NCI-H524 (cell line): ENCODE measurements at places on chromosomes 2 and 18.

GRCh38 chr2:24385366-24385765, 25.0 kb upstream of the ITSN2 start:
- no peak for DNase-seq

- no peak for DNase-seq
Observed at GRCh38 chr2:17303521-17303920, 214.7 kb downstream of the RAD51AP2 start.

DNA sequence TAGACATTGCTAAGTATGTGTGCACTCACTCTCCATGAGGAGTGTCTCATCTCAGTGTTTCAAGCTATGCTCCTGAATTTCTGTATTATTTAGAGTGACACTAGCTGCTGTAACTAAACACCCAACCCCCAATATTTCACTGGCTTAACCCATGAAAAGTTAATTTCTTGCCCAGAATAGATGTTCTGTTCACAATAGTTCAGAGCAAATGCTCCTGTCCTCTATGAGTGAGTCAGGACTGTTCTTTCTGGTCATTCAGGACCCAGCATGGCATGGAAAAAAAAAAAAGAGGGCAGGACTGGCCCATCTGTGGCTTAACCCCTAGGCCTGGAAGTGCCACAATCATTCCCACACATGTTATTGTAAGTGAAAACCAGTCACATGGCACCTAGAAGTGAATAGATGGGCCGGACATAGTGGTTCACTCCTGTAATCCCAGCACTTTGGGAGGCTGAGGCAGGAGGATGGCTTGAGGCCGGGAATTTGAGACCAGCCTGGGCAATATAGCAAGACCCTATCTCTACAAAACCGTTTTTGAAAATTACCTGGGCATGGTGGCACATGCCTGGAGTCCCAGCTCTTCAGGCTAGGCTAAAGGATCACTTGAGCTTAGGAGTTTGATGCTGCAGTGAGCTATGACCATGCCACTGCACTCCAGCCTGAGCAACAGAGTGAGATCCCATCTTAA, 663.6 kb downstream of the IRS1 start:
- no peak for DNase-seq

GRCh38 chr2:11746807-11747459, 501 bp downstream of the LPIN1 start:
- DNase-seq, result peak; percentile 62

DNA sequence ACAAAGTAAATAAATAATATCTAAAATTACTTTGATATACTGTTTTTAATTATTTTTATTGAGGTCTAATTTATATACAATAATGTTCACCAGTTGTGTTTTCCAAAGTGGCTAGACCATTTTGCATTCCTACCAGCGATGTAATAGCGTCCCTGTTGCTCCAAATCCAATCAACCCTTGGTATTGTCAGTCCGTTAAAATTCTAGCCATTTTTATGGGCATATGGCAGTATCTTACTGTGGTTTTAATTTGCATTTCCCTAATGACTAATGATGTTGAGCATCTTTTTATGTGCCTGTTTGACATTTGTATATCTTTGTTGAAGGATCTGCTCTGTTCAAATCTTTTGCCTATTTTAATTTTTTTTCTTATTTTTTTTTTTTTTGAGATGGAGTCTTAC, 185.0 kb downstream of the PRPF40A start:
- DNase-seq, result no peak

DNA sequence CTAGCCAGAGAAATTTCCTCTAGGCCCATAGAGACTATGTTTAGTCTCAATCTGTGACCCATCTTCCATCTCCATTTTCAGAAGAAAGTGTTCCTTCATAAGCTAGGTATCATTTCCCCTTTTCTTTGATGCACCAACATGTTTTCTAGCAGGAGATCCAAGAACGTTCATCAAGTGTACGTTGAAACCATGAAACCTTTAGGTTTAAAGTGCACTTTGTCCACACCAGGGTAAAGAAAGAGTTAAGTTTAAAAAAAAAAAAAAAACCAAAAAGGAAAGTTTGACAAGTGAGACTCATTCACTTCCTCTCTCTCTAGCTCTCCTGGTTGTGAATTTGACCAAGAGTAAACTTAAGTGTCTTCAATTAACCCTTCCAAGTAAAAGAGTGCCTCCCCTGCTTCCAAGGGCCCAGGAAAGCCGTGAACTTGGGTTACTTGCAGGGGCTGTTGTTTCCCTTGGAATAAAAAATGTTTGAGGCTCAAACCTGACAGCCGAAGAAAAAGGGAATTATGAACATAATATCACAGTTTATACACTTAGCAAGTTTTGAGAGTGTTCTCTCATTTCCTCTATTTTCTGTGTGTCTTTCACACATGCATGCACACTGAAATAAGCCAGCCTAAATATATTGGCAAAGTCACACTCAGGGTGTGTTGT, 56.7 kb downstream of the LBH start:
- DNase-seq, result no peak

- no peak for DNase-seq
Observed at GRCh38 chr2:17287183-17287582, 231.1 kb downstream of the RAD51AP2 start.

GRCh38 chr2:212732860-212733259, 194.3 kb upstream of the ERBB4 start:
- no peak for DNase-seq

DNA sequence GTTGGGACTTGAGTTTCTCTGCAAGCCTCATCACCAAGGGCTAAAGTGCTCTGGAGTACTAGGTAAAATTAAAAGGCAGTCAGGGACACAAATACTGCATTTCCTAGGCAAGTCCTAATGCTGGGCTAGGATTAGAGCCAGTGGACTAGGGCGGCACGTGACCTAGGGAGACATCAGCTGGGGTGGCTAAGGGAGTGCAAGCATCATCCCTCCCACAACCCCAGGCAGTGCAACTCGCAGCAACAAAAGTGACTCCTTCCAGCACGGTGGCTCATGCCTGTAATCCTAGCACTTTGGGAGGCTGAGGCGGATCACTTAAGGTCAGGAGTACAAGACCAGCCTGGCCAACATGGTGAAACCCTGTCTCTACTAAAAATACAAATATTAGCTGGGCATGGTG, 30.7 kb upstream of the UPP2 start:
- DNase-seq, result no peak

DNA sequence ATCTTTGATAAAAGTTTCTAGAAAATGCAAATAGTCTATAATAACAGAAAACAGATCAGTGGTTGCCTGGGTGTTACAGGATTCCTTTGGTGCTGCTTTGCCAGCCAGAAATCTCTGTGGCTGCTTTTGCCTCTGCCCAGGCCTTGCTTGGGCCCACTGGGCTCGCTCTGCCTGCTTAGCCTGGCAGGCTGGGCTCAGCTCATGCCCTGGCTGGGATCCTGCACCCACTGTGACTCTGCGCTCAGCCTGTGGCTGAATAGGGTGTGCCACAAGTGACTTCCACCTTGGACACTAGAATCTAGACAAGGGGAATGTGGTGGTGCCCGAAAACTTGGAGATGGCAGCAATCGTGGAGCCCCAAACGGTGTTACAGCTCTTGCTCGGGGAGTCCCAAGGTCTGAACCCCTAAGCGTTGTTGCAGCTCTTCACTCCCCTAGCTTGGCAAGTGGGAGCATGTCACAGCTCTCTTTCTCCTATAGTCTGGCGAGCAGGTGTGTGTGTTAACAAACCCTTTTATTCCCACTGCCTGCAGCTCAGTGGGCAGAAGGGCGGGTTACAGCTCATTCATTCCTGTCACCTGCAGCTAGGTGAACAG, 50.9 kb downstream of the FBXO48 start:
- no peak for DNase-seq

DNA sequence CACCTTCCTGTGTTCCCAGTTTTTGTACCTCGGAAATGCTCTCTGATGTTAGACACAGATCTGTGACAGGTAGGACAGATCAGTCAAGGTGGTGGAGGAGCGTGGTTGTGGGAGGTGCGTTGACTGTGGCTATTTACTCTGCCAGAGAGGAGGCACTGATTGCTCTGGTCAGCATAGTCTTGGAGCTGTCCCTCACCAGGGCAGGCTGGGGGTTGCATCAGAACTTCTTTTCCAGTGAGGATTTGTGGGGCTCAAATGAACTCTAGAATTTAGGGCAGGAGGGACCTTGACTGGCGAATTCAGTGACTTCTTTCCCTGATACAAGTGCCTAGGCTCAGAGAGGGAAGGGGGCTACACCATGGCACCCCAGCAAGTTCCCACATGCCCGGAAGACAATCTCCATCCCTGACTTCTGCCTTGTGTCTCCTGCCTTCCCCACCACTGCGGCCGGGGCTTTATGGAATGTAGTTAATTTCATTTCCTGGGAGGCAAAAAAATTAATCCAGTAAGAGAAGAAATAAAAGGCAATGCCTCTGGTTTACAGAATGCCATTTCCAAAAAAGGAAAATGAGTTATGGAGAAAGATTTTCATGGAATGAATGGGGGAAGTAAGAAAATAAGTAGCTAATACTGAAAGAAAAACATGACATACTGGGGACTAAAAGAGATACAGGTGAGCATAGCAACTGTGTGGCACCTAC, 26.1 kb downstream of the NIFK start:
- DNase-seq, result no peak

DNA sequence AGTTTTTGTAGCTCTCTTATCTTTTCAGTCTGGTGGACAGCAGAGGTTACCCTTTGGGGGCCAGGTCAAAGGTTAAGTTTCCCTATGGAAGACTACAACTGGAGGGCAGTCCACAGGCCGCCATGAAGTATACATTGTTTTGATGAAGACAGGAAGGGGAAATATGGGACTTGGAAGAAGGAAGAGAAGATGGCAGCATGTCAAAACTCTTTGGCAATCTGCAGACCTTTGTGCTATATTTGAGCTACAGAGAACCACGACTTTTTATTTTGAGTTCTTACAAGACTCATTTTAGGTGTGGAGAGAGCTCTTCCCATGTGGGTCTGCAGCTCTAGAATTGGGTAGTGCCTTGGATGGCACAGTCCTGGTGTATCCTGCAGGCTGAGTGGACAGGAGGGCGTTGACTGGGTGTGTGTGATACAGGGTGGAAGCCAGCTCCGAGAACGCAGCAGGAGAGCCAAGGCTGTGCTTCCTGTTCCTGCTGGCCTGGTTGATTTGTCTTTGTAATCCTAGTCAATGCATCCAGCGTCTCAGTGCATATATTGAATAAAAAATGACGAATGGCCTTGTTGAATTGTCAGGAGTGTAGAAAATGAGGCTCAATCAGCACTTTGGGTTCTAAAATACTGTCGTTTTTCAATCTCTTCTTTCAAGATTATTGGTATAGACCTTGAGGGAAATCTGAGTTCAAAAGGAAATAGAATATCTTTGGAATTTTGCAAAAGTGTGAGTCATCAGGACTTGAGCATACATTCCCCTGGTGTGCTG, 11.5 kb downstream of the ITGA6 start:
- no peak for DNase-seq

DNA sequence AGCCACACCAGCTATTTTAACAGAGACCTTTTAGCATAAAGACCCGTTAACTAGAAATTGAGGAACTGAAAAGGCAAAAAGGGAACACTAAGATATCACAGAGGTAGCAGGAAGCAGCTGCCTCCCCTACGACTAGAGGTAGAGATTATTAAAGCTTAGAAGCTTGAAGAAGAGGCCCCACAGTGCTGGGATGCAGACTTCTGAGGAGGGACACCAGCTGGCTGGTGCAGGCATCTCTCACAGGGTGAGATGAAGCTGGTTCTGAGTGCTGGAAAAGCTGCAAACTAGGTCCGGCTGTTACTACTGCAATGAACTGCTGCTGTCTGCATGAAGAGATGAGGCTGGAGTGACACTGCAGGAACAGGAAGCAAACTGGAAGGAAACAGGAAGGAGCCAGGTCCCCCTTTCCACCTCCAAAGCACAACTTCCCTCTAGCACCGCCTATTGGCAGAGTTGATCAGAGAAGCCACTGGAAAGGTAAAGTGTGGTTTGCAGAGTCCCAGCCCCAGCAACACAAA, 61.2 kb upstream of the MRPS9 start:
- peak; percentile 17 for DNase-seq

DNA sequence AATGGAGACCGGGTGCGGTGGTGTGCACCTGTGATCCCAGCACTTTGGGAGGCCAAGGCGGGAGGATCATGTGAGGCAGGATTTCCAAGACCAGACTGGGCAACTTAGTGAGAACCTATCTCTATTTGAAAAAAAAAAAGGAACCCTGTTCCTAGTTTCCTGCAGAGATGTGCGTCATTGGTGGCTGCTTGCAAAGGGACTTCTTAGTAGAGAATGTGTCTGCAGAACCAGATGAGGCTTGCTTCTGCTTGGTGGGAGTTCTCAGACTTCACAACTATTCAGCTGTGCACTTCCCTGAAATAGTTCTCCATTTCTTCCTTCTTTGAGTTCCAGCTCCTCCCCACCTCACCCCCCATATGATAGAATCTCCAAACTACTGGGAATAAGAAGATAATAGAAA, 22.3 kb downstream of the ZCCHC2 start:
- no peak for DNase-seq

- peak; percentile 43 for DNase-seq
Observed at GRCh38 chr2:115162494-115163293, 720.3 kb downstream of the DPP10 start.

- no peak for DNase-seq
Observed at GRCh38 chr2:111670776-111671175, 213.2 kb downstream of the ANAPC1 start.

- peak; percentile 79 for DNase-seq
Observed at GRCh38 chr2:158745067-158745865, 49.9 kb upstream of the DAPL1 start.

- DNase-seq, result no peak
Observed at GRCh38 chr2:238719641-238720040, 128.2 kb upstream of the TWIST2 start.

DNA sequence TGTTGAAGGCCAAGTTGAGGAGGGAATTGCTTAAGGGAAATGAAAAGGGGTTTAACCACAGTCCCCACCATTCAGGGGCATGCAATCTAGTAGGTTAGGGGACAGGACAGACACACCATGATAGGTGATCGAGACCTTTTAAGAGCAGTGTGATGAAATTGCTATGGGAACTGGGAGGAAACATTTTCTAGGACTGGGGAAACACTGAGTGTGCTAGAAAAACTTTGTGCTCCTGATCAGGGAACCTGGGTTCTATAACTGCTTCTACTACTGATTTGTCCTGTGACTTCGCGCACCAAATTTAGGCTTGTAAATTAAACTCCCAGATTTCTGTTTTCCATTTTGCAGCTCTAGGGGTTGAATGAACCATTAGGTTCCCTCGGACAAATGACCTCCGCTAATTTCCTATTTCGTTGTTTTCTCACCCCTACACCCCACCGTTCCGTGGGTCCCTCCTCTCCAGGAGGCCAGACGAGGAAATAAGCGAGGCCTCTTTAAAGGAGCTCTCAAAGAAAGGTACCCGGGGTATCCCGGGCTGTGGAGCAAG, 371 bp upstream of the LCLAT1 start:
- DNase-seq, result no peak

- DNase-seq, result no peak
Observed at GRCh38 chr2:187214306-187214705, 233.7 kb downstream of the CALCRL start.

DNA sequence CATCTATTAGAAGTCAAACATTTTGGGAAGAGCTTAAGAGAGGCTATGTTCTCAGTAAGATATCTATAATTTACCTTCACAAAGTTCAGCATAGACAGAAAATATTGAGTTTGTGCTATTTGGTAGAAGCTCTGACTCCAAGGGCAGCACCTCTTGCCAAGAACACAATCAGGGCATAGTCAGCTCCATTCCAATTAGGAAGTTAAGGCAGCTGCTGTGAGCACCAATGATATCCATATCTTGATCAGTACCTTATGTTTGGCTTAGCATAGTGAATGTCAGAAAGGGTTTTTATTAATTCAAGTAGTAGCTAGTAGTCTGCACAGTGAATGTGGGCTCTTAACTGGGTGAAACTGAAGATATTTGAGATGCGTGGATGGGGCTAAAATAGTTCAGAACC, 86.4 kb upstream of the SPRED2 start:
- no peak for DNase-seq
